ENCODE measurements at places on chromosomes 3 and 15.

DNA sequence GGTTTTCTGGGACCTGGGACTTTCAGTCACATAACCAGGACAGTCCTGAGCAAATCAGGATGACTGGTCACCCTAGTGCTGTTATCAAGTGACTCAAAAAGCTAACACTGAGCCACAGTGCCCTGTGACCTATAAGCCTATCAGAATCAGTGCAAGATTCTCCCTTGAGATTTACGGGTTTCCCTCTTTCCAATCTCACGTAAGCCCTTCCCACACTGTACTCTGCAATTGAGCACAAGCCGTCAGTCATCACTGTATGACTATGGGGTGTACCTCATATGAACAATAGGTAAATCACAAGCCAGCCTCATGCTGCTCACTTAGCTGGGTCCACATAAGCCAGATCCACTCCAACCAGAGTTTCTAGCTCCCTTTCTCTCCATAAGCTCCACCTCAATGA, 21.0 kb upstream of the CLDN18 start:
- DNase-seq = no peak

DNA sequence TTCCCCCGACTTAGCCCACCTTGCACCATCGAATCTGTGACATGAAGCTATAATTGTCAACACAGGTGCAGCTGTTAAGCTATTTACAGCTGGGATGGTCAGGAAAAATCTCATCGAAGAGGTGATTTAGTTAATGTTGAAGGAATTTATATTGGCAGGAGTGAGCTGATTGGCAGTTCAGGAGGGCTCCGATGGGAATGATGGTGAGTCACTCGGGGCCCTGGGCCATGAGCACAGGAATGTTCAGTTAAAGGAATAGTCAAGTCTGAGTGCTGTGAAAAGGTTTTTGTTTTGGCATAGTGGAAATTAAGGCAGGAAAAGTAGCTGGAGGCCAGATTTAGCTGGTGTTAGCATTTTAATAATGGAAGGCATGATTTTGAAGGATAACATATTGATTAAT, 95.7 kb downstream of the OXSM start:
- no peak for DNase-seq

DNA sequence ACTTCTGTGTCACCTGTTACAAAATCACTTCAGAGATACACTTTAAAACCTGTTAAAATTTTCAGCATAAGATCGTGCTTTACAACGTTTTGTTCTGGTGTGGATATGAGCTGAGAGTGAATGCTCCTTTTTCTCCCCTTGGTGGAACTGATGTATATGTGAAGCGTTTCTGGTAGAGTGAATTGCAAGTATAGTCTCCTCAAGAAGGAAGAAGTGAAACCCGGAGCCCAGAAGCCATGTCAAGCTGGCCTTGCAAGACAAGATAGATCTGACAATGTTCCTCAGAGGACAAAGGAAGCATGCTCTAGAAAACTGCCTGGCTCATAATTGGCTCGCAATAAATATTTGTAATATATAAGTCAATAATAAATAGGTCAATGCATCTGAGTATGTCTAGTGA, 23.6 kb downstream of the SERPINI2 start:
- no peak for DNase-seq

DNA sequence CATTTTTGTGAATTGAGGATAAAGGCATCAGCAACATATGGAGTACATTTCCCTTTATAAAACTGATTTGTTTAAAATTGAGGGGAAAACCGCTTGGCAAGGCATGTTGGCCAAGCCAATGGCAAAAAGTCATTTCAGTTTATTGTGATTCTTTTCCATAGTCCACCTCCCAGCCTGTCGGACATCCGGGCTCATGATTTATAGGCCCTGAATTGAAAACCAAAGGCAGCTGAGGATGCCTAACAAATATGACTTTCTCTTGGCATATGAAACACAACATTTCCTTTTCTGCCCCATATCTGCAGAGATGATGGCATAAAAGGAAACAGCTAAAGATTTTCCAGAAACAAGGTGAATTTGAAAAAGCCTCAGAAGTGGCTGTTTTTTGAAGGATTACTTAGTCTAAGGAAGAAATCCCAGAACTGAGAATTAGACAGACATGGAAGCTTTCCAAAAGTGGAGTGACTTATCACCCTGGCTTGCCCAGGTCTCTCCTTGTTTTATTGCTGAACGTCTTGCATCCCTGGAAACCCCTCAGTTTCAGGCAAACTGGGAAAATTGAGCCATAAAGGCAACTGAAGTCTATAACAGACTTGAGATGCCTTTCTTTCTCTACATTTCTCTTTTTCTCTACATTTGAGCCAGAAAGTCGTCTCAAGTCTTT, 74.0 kb downstream of the COL8A1 start:
- no peak for DNase-seq

DNA sequence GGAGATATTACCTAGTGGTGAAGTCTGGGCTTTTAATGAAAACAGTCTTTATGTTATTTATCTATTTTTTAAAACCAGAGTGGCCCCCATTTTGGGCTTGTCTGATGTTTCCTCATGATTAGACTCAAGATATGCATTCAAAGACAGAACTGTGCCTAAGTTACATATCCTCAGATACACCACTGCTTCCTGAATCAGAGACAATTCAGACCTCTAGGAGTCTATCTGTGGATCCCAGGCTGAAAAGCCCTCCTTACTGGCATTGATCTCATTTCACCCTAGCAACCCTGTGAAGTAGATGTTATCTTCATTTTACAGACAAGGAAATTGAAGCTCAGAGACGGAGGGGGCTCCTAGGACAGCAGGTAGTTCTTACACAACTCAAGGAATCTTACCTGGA, 16.8 kb upstream of the TGM5 start:
- no peak for DNase-seq

DNA sequence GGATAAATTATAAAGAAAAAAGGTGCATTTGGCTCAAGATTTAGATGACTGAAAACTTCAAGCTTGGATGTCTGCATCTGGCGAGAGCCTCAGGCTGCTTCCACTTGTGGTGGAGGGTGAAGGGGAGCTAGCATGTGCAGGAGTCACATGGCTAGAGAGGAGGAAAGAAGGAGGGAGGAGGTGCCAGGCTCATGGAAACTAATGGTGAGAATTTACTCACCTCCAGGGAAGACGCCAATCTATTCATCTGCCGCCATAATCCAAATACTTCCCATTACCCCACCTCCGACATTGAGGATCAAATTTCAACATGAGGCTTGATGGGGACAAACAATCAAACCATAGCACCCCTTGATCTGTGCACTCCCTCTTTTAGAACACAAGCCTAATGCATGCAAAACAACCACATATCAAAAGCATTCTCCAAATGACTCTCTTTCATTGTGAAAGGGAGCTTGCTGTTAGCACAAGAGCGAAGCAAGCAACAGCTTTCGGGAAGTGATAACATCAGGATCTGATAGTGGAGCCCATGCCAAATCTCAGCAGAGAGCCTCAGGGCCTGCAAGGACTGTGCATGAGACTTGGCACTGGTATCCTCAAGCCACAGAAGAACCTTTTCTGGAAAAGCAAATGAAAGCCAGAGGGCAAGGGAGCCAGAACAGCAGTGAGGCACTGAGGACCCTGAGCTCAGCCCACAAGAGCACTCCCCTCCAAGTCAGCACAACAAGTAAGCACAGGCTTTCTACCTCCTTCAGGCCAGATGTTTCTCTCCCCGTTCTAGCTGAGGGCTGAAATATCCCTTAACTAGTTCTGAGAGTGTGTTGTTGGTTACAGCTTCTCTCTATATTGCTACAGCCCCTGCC, 50.2 kb upstream of the THBS1 start:
- DNase-seq = no peak

GRCh38 chr3:60967141-60967540, 284.1 kb downstream of the FHIT start:
- no peak for DNase-seq

DNA sequence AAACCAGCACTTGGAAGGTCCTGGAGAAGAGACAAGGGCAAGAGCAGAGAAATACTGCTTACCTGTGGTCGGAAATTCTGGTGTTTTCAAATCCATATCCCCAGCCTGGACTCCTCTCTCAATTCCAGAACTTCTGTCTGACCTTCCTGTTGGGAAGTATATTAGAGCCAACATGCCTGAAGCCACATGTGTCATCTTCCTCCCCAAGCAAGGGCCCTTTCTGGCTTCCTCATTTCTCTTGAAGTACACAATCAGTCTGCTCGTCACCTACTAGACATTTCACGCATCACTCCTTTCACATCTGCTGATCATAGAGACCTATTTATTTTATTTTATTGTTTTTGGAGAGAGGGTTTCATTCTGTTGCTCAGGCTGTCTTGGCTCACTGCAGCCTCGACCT, 8.4 kb downstream of the PARP14 start:
- no peak for DNase-seq

DNA sequence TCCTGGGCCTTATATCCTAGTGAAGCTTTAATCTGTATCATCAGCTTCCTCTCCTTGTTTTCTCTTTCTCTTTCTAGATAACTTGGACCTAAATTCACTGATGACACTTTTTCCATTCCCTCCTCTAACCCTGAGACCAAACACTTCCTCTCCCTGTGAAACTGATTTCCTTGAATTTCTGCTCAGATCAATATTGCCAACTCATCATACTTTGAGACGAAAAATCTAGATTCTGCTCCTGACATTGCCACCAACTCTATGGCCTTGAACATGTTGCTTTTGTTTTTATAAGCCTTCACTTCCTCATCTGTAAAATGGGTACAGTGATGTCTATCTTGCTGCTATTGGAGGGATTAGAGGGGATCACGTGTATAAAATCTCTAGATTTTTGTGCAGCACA, 42.7 kb upstream of the RASGRF1 start:
- DNase-seq = no peak

DNA sequence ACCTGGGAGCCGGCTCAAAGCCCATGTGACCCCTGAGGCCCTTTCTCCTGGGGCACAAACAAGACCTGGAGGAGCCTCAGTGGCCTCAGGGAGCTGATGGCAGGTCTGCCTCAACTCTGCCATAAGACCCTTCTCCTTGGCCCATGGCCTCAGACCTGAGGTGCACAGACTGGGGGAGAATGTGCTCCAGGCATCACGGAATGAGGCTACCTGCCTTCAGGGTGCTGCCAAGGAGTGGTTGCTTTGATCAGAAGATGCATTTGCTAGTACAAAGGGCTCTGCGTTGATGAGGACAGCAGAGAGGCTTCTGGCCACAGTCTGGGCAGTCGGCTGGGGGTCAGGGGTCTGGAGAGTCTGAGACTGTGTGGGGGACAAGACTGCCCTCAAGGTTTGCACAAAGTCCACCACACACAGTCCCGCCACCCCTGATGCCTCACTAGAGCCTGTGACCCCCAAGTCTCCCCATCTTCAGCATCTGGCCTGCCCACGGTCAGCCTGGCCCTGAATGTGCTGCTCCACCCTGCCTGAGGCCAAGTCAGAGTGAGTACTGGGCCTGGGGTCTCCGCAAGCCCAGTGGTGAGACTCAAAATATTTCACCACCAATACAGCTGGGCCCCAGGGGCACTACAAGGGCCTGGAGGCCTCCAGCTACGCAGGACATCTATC, 26.6 kb downstream of the ALDH1L1 start:
- no peak for DNase-seq

GRCh38 chr3:56339671-56340070, 128.6 kb downstream of the ERC2 start:
- no peak for DNase-seq

Data from stimulated activated naive CD4-positive, alpha-beta T cell treated with Interleukin-2 at 50 U/mL for 16 hours (primary cell).